ENCODE measurements at places on chromosomes 16 and 17.

DNA sequence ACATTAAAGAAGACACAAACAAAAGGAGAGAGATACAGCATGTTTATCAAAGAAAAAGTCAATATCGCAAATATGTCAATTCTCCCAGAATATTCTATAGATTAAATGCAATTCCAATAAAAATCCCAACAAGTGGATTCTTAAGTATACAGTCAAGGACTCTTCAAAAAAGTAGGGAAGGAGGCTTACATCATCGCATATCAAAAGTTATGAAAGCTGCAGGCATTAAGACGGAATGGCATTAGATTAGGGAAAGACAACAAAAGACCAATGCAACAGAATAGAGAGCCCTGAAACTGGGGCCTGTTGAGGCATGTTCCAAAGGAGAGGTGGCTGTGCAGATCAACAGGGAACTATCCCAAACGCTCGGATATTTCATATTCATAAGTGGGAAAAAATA is 76.0 kb downstream of the MARCHF10 start:
- no peak for DNase-seq

GRCh38 chr16:70766658-70767057 is 34.3 kb downstream of the VAC14 start:
- no peak for DNase-seq

DNA sequence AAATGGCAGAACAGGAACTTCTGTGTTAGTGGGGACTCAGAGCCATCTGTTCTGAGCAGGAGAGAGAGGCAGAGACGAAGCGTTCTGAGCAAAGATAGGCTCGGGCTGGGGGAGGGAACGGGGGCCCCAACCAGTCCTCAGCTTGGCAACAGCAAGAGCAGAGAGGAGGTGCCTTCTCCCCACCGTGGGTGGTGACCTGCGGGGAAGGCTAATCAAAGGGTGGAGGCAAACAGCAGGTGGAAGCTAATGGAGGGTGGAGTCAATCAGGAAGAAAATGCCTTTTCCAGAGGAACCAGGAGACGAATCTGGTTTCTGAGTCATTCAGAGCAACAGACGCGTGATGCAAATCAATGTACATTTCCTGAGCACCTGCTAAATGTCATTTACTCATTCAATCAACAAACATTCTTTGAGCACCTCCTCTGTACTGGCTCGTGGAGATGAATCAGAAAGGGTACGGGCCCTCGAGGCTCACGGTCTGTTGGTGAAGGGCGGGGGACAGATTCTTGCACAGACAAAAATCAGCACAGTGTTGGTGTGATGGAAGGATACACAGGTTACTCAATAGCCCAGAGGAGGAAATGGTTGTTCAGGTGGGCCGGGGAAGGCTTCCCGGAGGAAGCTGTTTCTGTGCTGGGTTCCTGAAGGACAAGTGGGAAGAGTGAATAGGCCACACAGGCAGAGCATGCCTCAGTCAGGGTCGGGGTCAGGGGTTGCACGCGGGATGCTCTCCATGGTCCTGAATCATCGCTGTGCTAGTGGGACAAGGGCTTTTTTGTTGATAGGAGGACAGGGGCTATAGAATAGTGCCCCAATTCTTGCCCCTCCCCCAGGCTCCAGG is 5.7 kb upstream of the SPNS2 start:
- no peak for DNase-seq

- DNase-seq: no peak
Observed at GRCh38 chr16:73915935-73916334, 380.7 kb upstream of the PSMD7 start.

DNA sequence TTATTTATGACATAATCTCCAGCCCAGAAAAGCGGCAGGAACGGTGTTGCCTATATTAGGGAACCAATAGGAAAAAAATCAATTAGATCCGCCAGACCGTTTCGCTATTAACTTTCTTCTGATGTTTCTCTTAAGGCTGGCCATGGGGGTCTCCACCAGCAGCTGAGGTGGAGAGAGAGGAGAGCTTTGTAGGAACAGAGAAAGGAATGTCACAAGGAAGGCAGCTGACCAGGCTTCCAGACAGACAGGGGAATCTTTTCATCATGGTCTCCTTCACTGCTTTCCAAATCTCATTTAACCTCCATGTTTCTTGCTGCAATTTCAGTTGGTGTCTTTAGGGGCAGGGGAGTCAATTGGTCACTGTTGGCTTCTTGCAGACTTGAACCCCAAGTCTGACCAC is 8.9 kb upstream of the SEZ6 start:
- DNase-seq: no peak

DNA sequence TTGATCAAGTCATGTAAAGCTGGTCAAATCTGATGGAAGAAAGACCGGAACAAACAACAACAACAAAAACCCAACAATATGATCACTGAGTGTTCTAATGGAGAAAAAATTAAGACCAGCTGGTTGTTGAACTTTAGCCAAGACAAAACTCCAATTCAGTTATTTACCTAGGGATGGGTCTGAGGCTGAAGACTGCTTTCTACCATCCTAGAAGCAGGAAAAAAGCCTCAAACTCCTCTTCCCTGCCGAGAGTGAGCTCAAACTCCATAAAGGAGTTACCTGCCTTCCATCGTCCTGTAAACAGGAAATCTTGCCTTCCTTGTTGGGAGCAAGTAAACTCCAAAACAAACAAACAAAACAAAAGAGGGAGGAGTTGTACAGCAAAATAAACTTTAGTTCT is 23.1 kb upstream of the TMEM98 start:
- DNase-seq: no peak

- no peak for DNase-seq
Observed at GRCh38 chr17:39648616-39649366, 11.8 kb downstream of the STARD3 start.

- no peak for DNase-seq
Observed at GRCh38 chr16:9723136-9723535, 459.1 kb downstream of the GRIN2A start.

DNA sequence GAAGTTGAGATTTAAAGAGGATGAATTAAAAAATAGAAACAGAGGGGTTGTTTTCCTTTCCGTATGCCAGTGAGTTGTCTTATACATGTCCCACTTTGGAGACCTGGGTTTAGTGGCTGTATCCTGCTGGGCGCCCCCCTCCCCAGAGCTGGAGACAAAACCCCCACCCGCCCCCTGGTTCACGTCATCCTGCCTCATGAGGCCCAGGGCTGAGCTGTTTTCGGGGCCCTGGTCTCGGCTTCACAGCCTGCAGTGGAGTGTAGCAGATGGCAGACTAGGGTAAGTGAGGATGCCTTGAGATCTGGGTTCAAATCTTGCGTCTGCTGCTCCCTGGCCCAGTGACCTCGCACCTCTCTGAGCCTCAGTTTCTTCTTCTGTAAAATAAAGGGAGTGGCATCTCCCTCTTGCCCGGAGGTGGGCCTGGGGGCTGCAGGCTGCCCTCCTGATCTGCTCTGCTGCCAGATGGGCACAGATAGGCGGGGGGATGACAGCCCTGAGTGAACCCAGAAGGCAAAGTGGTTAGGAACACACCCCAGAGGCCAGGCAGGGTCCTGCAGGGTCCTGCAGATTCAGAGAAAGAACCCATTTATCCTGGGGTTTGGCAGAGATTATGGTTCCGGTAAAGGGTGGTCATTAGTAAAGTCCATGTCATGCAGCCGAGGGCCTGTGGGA is 45.1 kb downstream of the SOCS3 start:
- no peak for DNase-seq

- DNase-seq: no peak
Observed at GRCh38 chr16:68575082-68575481, 36.0 kb downstream of the ZFP90 start.

DNA sequence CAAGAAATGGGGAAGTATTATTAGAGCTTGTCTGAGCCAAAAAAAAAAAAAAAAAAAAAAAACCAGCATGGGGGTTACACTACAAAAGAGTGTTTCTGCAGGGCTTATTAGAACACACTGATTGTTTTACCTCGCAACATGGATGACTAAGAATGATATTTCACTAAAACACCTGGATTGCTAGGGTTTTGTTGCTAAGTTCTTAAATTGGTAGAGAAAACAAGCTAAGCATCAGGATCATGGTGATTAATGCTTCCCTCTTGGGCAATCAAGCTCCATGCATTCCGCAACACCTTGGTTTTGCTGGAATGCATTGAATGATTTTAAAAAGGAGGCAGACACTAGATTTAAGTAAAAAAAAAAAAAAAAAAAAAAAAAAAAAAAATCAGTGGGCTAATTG is 931.4 kb upstream of the CDH8 start:
- no peak for DNase-seq

DNA sequence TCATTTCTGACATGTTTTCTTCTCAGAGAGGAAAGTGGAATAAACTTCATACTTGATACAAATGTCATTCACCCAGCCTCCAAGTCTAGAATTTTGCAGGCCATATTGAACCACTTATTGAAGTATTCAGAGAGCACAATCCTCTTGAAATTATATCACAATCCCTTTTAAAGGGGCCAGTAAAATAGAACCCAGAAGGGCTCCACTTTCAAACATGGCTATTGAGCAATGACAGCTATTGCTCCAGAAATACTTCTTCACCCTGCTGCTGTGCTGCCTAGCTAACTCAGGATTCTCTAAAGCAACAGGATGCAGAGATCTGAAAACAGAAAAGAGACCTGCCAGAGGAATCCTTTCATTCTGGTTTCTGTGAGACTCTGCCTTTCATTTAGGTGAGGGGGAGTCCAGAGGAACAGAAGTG is 275.0 kb upstream of the CDH5 start:
- DNase-seq: no peak

- no peak for DNase-seq
Observed at GRCh38 chr16:46916980-46917379, 32.8 kb downstream of the GPT2 start.

GRCh38 chr16:680967-681745 is 946 bp downstream of the STUB1 start:
- DNase-seq: no peak

GRCh38 chr16:87628246-87628923 is 26.1 kb downstream of the JPH3 start:
- DNase-seq: no peak

- DNase-seq: no peak
Observed at GRCh38 chr16:3655396-3656159, 1.1 kb downstream of the DNASE1 start.
